Activated CD4-positive, alpha-beta T cell treated with anti-CD3 and anti-CD28 coated beads for 4 hours (primary cell): ENCODE measurements at places on chromosomes 5 and 9.

DNA sequence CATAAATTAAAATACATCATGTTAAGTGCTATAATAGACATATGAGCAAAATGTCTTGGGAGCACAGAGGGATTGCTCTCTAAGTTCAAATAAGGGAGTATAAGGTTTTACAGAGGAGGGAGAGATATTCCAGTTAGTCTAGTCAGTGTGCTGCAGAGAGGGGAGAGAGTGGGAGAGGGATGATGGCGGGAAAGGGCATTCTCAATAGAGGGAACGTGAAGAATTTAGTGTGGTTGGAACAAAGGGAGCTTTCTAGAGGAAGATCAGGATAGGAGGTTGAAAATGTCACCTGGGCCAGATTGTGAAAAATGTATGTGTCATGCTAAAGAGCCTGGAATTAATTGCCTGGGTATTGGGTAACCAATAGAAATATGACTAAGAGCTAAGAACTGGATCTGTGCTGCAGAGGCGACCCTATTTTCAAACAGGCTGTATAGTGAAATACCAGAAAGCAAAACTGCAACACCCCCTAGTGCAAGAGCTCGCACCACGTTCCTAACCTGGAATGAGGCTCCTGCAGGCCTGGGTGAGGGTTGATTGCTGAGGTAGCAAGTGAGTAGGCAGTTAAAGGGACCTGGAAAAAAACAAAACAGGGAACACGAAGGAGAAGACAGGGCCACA, 791.8 kb upstream of the C9orf72 start:
- DNase-seq: no peak

DNA sequence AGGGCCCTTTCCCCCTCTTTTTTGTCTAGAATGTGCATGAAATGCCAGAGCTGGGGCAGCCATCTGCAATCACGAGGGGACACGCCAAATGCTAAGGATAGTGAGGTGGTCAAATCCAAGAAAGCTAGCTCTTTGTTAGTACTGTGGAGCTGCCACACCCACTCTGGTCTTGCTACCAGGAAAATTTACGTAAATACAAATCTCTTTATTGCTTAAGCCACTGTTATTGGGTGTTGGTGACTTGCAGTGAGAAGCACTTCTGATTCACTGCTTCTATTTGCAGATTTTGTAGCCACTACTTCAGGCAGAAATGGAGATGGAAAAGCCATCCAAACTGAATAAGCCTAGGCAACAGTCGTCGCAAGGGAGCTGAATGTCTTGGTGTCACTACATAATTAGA, 25.6 kb upstream of the SUSD1 start:
- no peak for DNase-seq

- DNase-seq: no peak
These were observed 1.5 kb downstream of the NEK6 start for GRCh38 chr9:124259158-124259808.

DNA sequence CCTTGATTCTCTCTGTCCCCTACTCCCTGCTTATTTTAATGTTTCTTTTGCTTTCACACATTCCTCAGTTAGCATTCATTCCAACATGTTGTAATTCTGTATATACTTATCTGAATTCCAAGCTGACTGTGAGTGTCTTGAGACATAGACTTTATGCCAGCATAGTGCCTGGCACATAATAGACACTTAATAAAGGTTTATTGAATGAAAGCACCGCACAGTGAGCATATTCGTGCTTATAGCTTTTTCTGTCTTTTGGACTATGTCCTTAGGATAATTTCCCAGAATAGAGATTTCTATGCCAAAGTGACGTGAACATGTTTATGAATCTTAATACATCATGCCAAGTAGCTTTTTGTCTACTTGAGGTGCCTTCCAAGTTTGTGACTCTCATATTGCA, 174.6 kb downstream of the CD180 start:
- DNase-seq: no peak

DNA sequence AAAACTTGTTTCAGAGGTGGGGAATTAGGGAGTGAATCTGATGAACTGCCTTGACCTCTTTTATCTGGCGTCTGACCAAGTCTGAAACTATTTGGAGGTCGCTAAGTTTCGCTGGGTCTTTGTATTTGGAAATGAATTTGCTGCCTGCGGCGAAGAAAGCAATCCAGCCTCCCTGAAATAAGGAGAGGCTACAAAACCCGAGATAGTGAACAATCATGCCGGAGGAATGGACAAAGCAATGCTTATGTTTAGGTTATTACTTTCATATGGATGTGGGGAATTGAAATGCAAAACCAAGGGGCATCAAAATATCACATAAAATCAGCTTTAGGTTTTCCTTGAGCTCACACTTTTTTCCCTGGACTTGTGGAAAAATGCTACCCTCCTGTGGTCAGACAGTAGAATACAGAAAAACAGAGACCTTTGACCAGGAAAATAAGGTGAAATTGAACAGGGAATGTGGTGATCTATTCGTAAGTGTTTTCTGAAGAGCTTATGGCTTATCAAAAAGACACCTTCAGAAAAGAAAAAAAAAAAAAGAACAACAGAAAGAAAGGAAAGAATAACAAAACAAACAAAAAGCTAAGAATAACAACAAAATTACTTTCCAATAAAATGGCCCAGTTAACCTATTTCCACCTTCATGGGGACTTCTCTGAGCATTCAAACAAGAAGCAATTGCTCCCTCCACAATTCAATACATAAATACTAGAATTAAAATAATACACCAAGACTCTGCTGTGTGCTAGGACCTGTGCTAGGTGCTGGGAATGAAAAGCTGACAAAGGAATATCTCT, 68.6 kb upstream of the DPYSL3 start:
- no peak for DNase-seq

DNA sequence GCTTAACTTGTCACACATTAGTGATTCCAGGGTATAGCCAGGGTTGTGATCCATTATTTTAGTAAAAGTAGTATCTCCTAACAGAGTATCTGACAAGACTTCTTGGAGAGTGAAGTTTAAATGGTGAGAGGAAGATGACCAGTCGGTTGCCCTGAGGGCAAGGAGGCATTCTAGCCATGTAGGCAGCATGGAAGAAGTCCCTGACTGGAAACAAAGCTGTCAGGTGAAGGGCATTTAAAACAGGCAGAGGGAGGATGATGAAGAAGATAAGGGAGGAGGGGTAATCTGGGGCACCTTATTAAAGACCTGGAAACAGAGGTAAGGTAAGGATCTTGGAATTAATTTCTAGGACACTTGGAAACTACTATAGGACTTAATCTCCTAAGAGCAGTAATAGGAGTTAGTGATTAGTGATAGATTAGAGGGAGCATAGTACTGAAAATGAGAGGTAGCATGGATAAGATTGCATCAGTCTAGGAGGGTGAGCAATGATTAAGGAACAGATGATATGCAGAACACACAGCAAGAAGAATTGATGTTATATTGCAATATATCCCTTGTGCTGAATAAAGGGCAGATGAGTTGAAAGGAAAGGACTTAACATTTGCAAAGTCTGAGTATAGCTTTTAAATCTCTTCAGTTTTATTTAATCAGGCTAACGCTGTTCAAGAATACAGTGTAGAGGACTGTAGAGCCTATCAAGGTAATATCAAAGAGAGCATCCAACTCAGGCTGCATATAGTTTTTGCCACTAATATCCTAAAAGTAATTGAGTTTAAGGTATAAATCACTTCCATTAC, 9.6 kb downstream of the KIF2A start:
- no peak for DNase-seq

- no peak for DNase-seq
These were observed 125.0 kb upstream of the MTAP start for GRCh38 chr9:21677387-21677786.

- DNase-seq: no peak
These were observed 56.5 kb upstream of the ZNF354A start for GRCh38 chr5:178786859-178787499.

GRCh38 chr5:124059200-124059599, 547.2 kb downstream of the CSNK1G3 start:
- DNase-seq: no peak
